ENCODE measurements at places on chromosomes 7 and 10. TPM values are rescaled to one million over a fixed set of nuclear protein-coding genes. Genes with fewer than 3 reads are reported as not detected.

DNA sequence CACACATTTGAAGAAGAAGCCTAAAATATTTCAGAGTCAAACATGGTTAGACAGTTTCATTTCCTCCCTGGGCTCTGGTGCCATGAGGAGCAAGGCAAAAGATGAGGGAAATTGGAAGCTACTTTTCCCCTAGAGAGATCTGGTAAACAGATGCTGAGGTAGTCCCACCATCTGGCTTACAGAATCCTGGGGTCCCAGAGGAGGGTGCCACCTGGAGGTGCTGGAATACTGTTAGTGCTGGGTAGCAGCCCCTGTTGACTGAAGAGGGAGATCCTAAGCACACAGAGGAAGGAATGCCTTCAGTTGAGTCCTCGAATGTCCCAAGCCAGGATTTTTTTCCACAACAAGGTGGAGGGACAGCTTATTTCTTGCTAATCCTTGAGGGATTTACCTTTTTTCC lies 160.1 kb downstream of the FZD1 start:
- no peak for DNase-seq

- no peak for DNase-seq
These were observed 28.6 kb downstream of the MTURN start for GRCh38 chr7:30163231-30163894.

DNA sequence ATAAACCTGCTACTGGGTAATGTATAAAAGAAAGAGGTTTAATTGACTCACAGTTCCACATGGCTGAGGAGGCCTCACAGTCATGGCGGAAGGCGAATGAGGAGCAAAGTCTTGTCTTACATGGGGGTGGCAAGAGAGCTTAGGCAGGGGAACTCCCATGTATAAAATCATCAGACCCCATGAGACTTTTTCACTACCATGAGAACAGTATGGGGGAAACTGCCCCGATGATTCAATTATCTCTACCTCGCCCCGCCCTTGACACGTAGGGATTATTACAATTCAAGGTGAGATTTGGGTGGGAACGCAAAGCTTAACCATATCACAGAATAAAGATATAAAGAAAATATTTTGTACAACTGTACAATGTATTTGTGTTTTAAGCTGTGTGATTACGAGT lies 39.4 kb upstream of the PLCE1 start:
- DNase-seq: no peak

DNA sequence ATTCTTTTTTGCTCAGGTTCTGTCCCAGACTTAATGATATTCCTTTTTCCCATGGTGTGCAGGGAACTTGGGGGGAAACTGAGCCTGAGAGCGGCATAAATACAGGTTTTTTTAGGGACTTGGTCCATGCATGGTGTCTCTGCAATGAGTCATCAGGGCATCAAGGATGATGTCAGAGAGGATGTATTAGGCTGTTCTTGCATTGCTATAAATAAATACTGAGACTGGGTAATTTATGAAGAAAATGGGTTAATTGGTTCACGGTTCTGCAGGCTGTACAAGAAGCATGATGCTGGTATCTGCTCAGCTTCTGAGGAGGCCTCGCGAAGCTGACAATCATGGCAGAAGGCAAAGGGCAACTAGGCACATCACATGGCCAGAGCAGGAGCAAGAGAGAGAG lies 185.4 kb downstream of the RAB11FIP2 start:
- DNase-seq: no peak

GRCh38 chr7:47672271-47672791 lies 90.4 kb upstream of the TNS3 start:
- DNase-seq: no peak

DNA sequence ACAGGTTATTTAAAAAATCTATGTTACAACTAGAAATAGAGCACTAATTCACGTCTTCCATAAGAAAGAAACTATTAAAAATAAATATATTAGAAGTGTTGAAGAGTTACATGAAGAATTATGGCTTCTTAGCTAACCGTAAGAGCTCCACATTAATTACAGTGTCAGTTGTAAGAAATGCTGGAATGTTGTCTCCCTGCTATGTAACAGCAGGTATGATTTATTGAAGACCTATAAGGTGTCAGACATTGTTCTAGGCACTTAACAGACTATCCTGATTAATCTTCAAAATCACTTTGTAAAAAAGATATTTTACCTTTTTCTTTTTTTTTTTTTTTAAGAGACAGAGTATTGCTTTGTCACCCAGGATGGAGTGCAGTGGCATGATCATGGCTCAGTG lies 75.8 kb upstream of the NEBL start:
- DNase-seq: no peak

The CAV2 gene
- 13.9 TPM for total RNA-seq

The TET1 gene
- total RNA-seq: 3.3 TPM

The CDHR3 gene
- 20.6 TPM for total RNA-seq

All from Peyer's patch (tissue), 4 donors.